Hepatocyte (in vitro differentiated cells): ENCODE measurements at places on chromosomes 5 and 9. TPM values are rescaled to one million over a fixed set of nuclear protein-coding genes. Genes with fewer than 3 reads are reported as not detected.

GRCh38 chr9:136353757-136354488, 9.6 kb downstream of the DNLZ start:
- H3K4me3 ChIP-seq = no peak overlapping the region
- no peaks in the 10 kb centered on the region for H3K27me3 ChIP-seq
- H3K4me1 ChIP-seq = peaks cover 12% of the 10 kb centered on the region
- no peaks in the 10 kb centered on the region for H3K36me3 ChIP-seq
- no peak for DNase-seq

DNA sequence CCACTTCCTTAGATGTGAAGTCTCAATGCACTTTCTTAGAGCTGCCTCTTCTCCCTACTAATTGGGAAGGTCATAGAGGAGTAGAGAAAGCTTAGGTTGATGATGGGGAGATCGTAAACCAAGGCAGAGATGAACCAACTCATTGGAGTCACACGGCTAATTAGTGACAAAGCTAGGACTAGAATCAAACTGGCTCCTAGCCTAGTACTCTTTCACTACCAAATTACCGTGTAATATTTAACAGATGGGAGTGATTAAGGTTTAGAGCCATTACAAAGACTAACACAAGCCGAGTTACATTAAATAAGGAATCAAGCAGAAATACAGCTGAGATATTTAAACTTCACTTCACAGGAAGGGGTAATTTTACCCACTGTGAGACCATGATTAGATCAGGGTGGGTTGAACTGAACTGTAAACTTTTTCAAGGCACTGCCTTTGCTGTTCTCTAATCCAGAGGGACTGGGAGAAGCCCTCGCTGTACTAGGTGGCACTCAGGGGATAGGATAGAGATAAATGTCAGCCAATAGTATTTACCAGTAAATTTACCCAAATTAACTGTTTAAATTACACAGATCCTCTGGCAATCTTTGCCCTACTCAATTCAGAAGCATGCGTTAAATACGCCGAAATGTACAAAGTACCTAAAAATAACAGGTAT, 166.4 kb upstream of the PIK3R1 start:
- no peaks in the 10 kb centered on the region for H3K4me1 ChIP-seq
- H3K36me3 ChIP-seq = no peaks in the 10 kb centered on the region
- no peak for DNase-seq

DNA sequence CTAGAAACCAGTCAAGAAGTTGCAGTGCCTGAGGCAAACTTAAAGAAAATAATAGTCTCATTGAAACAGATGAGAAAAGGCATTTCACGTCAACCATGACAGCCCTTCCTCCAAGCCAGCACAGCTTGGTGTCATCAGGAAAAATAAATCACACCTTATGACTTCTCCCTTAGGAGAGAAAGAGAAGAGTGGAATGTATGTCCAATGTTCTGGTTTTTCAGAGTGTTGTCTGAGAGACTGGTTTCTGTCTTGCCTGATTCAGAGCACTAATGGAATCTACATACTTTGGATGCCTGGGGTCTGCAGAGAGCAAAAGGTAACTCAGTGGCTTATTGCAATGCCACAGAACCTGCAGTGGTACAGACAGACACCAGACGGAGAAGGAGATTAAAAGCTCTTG, 105.5 kb upstream of the PDE4D start:
- peak overlapping the region; percentile 42 for H3K27ac ChIP-seq
- no peak overlapping the region for H3K4me3 ChIP-seq
- H3K36me3 ChIP-seq = no peaks in the 10 kb centered on the region
- DNase-seq = peak; percentile 27
- no peaks in the 10 kb centered on the region for H3K27me3 ChIP-seq

The TAF11L10 gene
- total RNA-seq = not detected in 2 replicates

DNA sequence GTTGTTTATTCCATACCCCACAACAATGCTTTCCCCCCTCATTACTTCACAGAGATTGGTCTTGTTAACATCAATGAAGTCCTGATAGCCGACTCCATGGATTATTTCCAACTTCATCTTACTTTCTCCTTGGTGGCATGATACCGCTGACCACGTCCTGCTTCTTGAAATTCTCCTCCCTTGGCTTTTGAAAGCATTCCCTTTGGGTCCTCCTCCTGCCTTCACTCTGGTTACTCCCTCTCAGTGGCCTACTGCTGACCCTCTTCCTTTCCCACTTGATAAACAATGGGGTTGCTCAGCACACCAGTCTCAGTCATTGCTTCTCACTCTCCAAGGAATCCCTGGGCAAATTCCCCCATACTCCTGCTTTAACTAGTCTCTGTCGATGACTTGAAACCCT, 283.9 kb downstream of the SEC61B start:
- no peak for DNase-seq
- no peak overlapping the region for H3K27ac ChIP-seq
- H3K4me3 ChIP-seq = no peak overlapping the region

DNA sequence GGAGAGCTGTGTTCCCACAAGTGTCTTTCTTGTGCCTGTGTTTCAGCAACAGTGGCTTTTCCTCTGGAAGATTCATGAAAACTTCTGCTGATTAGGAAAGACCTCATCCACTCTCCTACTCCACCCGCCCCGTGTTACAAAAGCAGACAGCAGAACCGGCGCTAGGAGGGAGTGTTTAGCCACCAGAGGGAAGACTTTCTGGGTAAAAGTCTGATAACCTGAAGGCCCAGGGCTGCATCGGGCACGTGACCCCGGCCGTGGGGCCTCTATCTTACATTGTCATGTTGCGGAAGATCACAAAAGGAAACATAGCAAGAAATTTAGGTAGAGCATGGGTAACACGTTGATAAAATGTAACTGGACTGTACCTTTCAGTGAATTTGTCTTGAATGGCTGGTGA, 32.0 kb upstream of the DMRT2 start:
- H3K4me1 ChIP-seq = no peaks in the 10 kb centered on the region
- no peak overlapping the region for H3K4me3 ChIP-seq
- no peak overlapping the region for H3K27ac ChIP-seq

GRCh38 chr9:105204416-105204815, 40.0 kb upstream of the SLC44A1 start:
- H3K36me3 ChIP-seq = no peaks in the 10 kb centered on the region
- no peaks in the 10 kb centered on the region for H3K4me1 ChIP-seq
- H3K27me3 ChIP-seq = no peaks in the 10 kb centered on the region
- no peak overlapping the region for H3K27ac ChIP-seq

DNA sequence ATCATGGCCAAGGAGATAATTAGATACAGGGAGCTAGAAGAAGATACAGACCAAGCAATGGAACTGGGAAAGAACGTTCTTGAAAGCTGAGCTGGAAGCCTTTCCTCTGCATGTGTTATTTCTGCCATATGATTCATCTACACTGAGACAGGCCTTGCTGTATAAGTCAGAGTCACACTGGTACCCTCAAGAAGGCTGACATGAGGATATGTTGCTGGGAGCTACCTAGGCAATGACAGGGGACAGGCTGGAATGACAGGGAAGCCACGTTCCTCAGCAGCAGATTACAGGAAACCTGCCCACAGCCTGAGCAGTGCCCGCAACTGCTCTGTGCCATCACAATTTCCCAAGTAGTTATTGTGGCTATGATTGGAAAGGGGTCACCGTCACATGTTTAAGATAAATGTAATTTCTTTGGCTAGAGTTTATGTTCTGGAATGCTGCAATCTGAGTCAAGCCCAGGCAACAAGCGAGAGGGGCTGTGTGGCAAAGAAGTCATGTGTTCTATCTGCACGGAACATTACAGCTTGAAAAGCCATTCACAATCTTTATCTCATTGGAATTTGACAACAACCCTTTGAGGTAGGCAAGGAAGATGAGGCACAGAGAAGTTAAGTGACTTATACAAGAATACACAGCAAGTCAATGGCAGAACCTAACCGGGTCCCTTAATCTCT, 108.2 kb downstream of the TTLL11 start:
- H3K27me3 ChIP-seq = no peaks in the 10 kb centered on the region
- DNase-seq = no peak
- no peak overlapping the region for H3K4me3 ChIP-seq
- H3K36me3 ChIP-seq = no peaks in the 10 kb centered on the region

The NR5A1 gene
- total RNA-seq = 0.07 and 0.20 TPM in 2 replicates

GRCh38 chr5:157817387-157817702, 41.6 kb downstream of the CLINT1 start:
- H3K36me3 ChIP-seq = no peaks in the 10 kb centered on the region
- H3K27me3 ChIP-seq = no peaks in the 10 kb centered on the region
- no peaks in the 10 kb centered on the region for H3K4me1 ChIP-seq
- no peak for DNase-seq
- H3K4me3 ChIP-seq = no peak overlapping the region
- H3K27ac ChIP-seq = no peak overlapping the region

DNA sequence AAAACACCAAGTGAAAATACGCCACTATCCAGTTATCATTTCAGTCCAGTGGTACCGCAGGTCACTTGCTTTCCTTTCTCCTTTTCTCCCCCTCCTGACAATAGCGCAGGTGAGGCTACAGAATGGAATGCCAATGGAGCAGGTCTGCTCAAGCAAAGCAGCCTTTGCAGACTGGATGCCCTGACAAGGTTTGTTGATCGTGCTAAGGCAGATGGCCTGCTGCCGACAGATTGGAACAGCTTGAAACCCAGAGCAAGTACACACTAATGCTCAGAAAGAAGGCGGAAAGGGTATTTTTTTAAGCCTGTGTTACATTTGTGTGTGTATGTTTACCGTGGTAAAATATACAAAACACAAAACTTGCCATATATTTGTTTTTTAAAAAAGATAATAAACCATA, 19.4 kb downstream of the SPACA9 start:
- no peak for DNase-seq
- H3K27me3 ChIP-seq = no peaks in the 10 kb centered on the region
- H3K4me1 ChIP-seq = no peaks in the 10 kb centered on the region
- no peaks in the 10 kb centered on the region for H3K36me3 ChIP-seq
- H3K27ac ChIP-seq = no peak overlapping the region

- H3K27ac ChIP-seq = no peak overlapping the region
- no peaks in the 10 kb centered on the region for H3K36me3 ChIP-seq
- H3K27me3 ChIP-seq = no peaks in the 10 kb centered on the region
- no peaks in the 10 kb centered on the region for H3K4me1 ChIP-seq
Measured at GRCh38 chr9:81190659-81191058, 498.7 kb downstream of the TLE1 start.

DNA sequence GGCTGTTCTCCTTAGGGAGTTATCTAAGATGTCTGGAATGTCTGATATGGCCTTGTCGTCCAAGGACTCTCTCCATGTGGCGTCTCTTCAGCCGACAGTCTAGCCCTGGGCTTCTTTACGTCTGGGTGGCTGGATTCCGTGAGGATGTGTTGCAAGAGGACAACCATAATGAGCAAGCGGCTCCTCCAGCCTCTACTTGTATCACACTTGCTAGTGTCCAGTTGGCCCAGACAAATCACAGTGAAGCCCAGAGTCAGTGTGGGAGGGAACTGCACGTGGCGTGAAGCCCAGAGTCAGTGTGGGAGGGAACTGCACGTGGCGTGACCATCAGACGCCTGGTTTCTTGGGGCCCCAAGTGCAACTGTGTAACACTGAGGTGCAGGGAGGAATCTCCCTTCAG, 61.1 kb downstream of the COL23A1 start:
- no peaks in the 10 kb centered on the region for H3K27me3 ChIP-seq
- H3K27ac ChIP-seq = no peak overlapping the region
- H3K4me1 ChIP-seq = no peaks in the 10 kb centered on the region
- H3K36me3 ChIP-seq = no peaks in the 10 kb centered on the region
- no peak overlapping the region for H3K4me3 ChIP-seq
- no peak for DNase-seq

The ESM1 gene
- total RNA-seq = 2.2 and 2.6 TPM in 2 replicates

- DNase-seq = no peak
- no peaks in the 10 kb centered on the region for H3K27me3 ChIP-seq
- H3K36me3 ChIP-seq = no peaks in the 10 kb centered on the region
- no peak overlapping the region for H3K4me3 ChIP-seq
- H3K4me1 ChIP-seq = no peaks in the 10 kb centered on the region
Measured at GRCh38 chr5:167555565-167556166, 735.8 kb upstream of the WWC1 start.

The ADRB2 gene
- 0.60 and 0.63 TPM in 2 replicates for total RNA-seq

DNA sequence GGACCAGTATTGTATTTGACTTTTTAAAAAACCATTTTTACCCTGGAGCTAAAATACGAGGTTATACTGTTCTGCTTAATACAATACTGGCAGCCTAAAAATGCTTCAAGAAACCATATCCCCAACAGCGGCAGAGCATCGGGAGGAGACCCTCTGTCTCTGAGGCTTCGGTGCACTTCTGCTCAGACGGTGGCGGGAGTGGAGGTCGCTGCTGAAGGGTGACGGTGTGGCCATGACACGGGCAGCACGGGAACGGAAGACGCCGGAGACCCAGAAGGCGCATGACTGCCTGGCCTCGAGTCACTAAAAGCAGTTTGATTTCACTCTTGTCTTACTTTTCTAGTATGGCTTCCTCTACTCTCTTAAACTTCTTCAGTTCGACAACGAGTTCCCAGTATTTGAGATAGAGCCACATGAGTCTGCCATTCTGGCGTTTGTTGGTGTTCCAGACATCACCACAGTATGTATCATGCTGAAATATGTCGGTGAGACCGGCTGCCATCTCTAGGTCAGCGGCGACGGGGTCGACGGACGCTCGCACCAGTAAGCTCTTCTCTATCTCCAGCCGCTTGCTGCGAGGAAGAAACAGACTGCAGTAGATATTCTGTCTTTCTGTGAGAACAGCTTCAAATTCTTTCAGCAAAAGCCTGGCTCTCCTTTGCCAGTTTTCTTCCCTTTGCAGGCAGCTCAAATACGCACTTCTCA, 12.8 kb downstream of the CCDC127 start:
- H3K36me3 ChIP-seq = no peaks in the 10 kb centered on the region
- H3K4me1 ChIP-seq = no peaks in the 10 kb centered on the region
- H3K27me3 ChIP-seq = no peaks in the 10 kb centered on the region
- DNase-seq = no peak
- H3K27ac ChIP-seq = no peak overlapping the region
- H3K4me3 ChIP-seq = no peak overlapping the region

- H3K27me3 ChIP-seq = no peaks in the 10 kb centered on the region
- H3K36me3 ChIP-seq = no peaks in the 10 kb centered on the region
- no peak overlapping the region for H3K4me3 ChIP-seq
- DNase-seq = no peak
- H3K27ac ChIP-seq = no peak overlapping the region
Measured at GRCh38 chr9:71504636-71505035, 263.7 kb downstream of the CEMIP2 start.

DNA sequence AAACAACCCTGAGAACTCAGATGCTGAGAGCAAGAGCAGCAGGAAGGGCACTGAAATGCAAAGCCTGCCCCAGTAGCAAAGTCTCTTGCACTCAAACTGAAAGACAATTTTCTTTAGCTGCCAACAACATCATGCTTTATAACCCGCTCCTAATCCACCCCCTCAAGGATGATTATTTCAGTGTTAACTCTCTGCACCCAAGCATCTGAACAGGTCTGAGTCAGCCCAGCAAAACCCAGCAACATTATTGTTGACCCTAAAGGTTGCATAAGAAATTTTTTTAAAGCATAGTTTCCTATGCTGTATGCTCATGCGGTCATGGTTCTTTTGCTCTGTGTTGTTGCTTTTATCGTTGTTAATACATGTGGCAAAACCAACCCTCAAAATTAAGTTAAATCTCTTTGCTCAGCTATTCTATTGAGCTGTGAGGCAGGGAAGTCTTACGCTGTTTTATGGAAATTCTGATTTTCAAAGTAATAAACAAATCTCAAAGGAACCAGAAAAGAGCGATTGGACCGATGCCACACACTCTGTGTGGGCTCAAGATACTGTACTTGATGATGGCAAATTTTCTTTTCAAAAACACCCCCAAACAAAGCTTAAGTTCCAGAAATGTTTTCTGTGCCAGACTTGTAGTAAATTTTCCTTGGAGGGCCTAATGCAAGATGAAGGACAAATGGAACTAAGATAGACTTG, 440.6 kb upstream of the MPDZ start:
- H3K4me3 ChIP-seq = no peak overlapping the region
- H3K27me3 ChIP-seq = no peaks in the 10 kb centered on the region
- H3K36me3 ChIP-seq = no peaks in the 10 kb centered on the region
- peak overlapping the region; percentile 19 for H3K27ac ChIP-seq

The RALGPS1 gene
- total RNA-seq = 22.1 and 22.4 TPM in 2 replicates

- H3K4me1 ChIP-seq = peaks cover 7% of the 10 kb centered on the region
- H3K27ac ChIP-seq = no peak overlapping the region
- H3K27me3 ChIP-seq = no peaks in the 10 kb centered on the region
Measured at GRCh38 chr9:125522328-125522725, 184.7 kb downstream of the MAPKAP1 start.
